ENCODE measurements at places on chromosomes 7 and 10. TPM values are rescaled to one million over a fixed set of nuclear protein-coding genes. Genes with fewer than 3 reads are reported as not detected.

HTR7 gene
- 0.39 TPM for total RNA-seq

TAS2R41 gene
- not detected for total RNA-seq

NEBL gene
- 47.7 TPM for total RNA-seq

TMEM229A gene
- total RNA-seq, result not detected

METTL27 gene
- total RNA-seq, result 8.2 TPM

CYP2W1 gene
- total RNA-seq, result 0.22 TPM

RELN gene
- total RNA-seq, result under 0.01 TPM

TET1 gene
- 1.3 TPM for total RNA-seq

ADGRA1 gene
- not detected for total RNA-seq

GATA3 gene
- 78.1 TPM for total RNA-seq

HECW1 gene
- under 0.01 TPM for total RNA-seq

BET1 gene
- 27.9 TPM for total RNA-seq

ADRA2A gene
- 0.79 TPM for total RNA-seq

ZFAND2A gene
- total RNA-seq, result 19.2 TPM

WIPF3 gene
- total RNA-seq, result 0.39 TPM

MUC12 gene
- 0.98 TPM for total RNA-seq

ATRNL1 gene
- 0.22 TPM for total RNA-seq

EPHA1 gene
- total RNA-seq, result 40.8 TPM

PROSER2 gene
- 11.8 TPM for total RNA-seq

DPY19L1 gene
- total RNA-seq, result 43.6 TPM

LIPN gene
- total RNA-seq, result not detected

C7orf33 gene
- not detected for total RNA-seq

SEPTIN7 gene
- total RNA-seq, result 246 TPM

EFCAB10 gene
- total RNA-seq, result 0.39 TPM

TFEC gene
- 2.7 TPM for total RNA-seq

PDZD7 gene
- total RNA-seq, result 1.2 TPM

Measured in placental epithelial cell (primary cell).